Cortex of kidney (tissue), 1 donor: ENCODE measurements at places on chromosomes 11 and 22.

GRCh38 chr11:21615955-21616371 is 576.9 kb upstream of the ANO5 start:
- DNase-seq: no peak

- no peak for DNase-seq
These were observed 259.9 kb downstream of the CADM1 start for GRCh38 chr11:115244296-115244695.

GRCh38 chr11:76666408-76666807 is 4.1 kb downstream of the LRRC32 start:
- DNase-seq: no peak

DNA sequence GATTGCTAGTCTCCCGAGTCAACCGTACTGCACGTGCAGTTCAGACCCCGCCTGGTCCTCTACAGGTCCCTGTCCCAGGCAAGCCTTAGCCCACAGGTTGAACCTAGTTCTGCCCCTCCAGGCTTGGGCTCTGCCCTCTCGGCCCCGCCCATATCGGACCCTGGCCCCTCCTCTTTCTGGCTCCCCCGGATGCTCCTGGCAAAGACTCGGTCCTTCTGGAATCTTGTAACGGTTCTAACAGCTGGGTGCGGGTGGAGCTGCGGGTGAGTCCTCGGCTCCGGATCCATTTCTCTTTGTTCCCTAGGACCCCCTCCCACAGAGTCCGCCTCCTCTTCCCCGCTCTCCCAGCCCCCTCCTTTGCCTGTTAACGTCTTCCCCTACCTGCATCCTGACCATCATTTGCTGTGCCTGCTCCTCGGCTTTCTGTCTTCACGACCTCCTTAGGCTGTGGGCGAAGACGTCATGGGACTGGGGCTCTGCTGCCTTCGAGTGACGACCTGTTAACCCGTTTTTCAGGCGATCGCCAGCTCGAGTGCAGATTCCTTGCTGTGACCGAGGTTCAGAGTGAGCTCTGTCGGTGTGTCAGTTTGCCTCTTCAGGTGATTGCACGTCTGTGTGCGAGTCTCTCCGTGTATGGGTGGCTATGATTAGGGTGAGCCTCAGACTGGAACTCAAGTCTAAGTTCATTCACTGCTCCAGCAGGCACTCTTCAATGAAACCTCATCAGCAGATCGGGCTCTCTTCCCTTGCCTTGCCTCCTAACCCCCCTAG is at the start of gene DNHD1:
TSS of gene DNHD1 (plus strand) at position 212 of the 771 bp plus-strand sequence. CDS start 936 bp downstream, outside the sequence.
- no peak for DNase-seq

- DNase-seq: no peak
These were observed 133.3 kb downstream of the ATXN10 start for GRCh38 chr22:45804986-45805325.

GRCh38 chr22:41280065-41280464 is 5.9 kb downstream of the RANGAP1 start:
- DNase-seq: no peak
